ENCODE measurements at places on chromosomes 6 and 20.

DNA sequence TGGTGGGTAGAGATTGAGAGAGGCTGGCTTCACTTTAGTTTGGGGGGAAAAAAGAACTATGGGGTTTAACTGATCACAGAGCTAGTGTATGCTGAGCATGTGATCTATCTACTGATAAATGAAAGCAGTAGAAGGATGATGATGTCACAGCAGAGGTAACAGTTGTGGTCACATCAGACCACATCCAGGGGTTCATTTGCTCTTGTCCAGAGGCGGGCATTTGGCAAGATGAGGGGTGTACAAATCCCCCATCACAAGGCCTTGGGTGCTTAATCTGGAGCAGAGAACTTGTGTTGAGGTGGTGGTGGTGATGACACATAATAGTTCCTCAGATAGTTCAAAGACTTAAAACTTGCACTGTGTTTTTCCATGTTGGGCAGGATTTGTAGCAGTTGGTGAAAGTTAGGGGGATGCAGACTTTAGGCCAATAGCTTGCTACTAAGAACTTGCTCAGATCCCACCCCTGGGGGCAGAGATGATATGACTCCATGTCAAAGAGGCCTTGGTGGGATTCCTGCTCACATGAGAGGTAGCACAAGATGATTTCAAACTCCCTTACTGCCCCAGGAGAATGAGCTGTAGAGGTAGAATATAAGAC is 63.4 kb downstream of the PRDM1 start:
- DNase-seq = no peak

DNA sequence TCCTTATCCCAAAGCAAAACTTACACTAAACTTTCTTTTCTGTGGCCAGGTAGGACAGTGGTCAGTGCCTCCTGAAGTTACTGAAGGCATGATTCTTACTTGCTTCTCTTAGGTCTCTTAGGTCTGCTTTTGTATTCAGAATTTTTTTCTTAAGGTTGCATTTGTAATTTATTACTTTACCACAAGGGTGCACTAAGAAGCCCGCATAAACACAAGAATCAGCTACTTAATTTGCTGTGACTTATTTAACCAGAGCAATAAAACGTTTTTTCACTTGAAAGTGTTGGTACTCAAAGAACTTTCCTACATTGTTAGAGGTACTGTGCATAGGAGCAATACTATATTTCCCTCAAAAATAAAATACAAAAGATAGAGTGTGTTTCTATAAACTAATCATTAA is 75.4 kb upstream of the LAMA2 start:
- peak; percentile 29 for DNase-seq

- no peak for DNase-seq
These were observed 58.9 kb upstream of the LRRC1 start for GRCh38 chr6:53735896-53736295.

- peak; percentile 40 for DNase-seq
These were observed 550.5 kb upstream of the MARCKS start for GRCh38 chr6:113306552-113307145.

DNA sequence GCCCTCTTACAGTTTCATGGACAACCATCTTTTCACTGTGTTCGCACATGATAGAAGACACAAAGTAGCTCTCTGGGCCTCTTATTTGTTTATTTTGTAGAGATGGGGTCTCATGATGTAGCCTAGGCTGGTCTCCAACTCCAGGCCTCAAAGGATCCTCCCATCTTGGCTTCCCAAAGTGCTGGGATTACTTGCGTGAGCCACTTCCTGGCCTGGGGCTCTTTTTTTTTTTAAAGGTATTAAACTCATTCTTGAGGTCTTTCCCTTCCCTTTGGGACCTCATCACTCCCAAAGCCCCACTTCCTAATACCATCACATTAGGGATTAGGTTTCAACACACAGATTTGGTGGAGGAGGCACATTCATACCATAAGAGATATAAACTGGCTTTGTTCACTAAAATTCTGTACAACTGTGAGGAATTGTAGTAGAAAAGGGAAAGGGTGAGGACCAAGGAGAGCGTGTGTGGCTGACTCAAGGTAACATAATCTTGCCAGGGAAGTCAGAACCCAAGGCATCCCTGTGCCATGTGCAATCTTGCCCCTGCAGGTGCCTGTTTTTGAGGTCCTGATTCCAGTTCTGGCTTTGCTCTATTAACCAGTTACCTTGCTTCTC is 45.5 kb downstream of the EIF2S2 start:
- no peak for DNase-seq

DNA sequence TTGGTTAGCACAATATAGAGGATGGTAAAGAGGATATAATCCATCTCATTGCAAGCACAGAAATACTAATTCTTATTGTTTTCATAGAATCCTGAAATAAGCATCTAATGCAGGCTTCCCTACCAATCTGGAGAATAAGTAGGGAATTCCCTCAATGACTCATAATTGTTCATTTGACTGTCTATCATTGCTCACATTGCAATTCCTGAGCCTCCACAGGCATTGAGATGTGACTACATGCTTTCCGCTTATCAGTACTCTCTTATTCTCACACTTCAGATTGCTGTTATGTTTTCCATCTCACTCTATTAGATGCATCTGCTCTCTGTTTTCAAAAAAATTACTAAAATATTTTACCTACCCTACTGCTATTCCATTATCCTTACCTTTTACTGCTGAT is 216.2 kb upstream of the PRSS16 start:
- no peak for DNase-seq

- DNase-seq = no peak
These were observed 12.4 kb upstream of the MAK start for GRCh38 chr6:10850728-10851127.

- no peak for DNase-seq
These were observed 148.4 kb downstream of the CDH4 start for GRCh38 chr20:61400499-61400898.

- no peak for DNase-seq
These were observed 72.6 kb downstream of the INSM1 start for GRCh38 chr20:20440481-20440880.

DNA sequence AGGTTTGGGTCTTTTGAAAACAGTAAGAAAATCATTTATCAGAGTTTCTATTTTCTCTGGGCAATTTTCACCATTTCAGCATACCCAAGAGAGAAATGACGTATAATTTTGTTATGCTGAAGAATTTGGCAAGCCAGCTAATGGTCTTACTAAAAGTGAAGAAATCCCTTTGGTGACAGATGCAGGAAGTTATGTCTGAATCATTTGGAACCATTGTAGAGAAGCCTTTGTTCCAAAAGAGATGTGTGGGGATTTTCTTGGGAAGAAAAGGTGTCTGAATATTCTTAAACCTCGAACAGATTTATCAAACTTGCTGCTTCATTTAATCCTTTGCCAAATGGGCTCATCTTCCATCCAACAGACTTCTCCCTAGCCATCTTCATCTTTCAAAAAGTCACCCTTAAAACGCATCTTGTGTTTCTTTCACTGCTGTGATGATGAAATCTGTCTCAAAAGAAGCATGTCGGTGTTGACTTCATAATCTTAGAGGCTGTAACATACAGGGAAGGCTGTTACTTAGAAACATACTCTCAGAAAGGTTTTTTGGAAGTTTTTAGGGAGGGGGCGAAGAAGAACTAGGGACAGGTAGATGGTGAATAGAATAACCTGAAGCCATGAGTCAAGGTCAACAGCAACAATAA is 39.5 kb downstream of the CITED2 start:
- no peak for DNase-seq

GRCh38 chr6:162100096-162100495 is 627.5 kb downstream of the PRKN start:
- no peak for DNase-seq

GRCh38 chr6:34317172-34317477 is 68.3 kb upstream of the SMIM29 start:
- DNase-seq = no peak

- no peak for DNase-seq
These were observed 92.2 kb downstream of the CDH22 start for GRCh38 chr20:46215913-46216707.

- DNase-seq = no peak
These were observed 43.9 kb downstream of the PLCB1 start for GRCh38 chr20:8175741-8176675.

DNA sequence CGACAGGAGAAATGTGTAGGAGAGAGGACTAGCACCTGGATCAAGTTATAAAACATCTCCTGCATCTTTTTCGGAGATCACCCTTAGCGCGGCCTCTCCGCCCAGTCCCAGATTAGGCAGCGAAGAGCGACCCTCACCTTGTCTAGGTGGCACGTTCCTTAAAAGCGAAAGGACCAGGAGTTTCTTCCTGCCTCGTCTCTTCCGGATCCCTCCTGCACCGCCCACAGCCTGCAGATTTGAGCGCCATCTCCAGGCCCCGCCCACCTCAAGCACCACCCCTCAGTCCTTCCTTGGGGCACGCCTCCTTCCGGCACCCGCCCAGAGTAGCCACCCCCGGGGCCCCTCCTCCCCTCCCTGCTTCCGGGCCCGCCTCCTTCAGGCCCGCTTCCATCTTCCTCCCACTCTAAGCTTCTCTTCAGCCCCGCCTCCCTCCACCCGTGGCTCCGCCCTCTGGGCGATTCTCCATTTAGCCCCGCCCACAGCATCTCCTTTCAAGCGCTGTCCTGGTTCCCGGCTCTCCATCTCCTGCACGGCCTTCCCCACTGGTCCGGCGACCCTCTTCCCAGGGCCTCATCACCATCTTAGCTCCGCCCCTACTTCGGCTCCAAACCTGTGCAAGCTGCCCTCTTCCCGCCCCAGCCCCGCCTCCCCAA is 662 bp upstream of the RALY start:
- DNase-seq = peak; percentile 99

DNA sequence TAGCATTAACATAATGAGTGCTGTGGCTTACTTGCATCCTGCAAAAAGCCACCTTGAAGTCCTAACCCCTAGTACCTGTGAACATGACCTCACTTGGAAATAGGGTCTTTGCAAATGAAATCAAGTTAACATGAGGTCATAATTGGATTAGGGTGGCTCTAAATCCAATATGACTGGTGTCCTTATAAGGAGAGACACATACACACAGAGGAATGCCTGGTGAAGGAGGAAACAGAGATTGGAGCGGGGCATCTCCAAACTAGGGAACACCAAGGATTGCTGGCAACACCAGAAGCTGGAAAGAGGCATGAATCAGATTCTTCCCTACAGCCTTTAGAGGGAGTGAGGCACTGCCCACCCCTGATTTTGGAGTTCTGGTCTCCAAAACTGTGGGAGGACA is 17.6 kb upstream of the RPS6KA2 start:
- DNase-seq = no peak

- DNase-seq = no peak
These were observed 26.9 kb downstream of the PCNA start for GRCh38 chr20:5092765-5093339.

GRCh38 chr6:150261997-150262697 is 106.7 kb upstream of the IYD start:
- no peak for DNase-seq

- no peak for DNase-seq
These were observed 158.0 kb upstream of the SHLD1 start for GRCh38 chr20:5592165-5592564.

DNA sequence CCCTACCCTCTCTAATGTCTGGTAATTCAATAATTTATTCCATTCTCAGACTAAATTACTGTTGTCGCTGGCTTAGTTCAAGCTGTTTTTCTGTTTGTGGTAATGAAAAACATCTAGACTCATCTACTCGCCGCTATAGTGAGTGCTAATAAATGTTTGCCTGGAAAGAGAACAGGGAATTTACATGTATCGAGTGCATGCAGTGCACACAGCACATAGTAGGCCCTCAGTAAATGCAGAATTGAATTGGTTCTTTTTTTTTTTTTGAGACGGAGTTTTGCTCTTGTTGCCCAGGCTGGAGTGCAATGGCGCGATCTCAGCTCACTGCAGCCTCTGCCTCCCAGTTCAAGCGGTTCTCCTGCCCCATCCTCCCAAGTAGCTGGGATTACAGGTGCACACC is 7.7 kb upstream of the NSFL1C start:
- DNase-seq = no peak

- DNase-seq = no peak
These were observed 31.2 kb downstream of the SPDEF start for GRCh38 chr6:34524971-34525370.

- DNase-seq = peak; percentile 62
These were observed 616 bp downstream of the TUBB start for GRCh38 chr6:30720738-30721197.

DNA sequence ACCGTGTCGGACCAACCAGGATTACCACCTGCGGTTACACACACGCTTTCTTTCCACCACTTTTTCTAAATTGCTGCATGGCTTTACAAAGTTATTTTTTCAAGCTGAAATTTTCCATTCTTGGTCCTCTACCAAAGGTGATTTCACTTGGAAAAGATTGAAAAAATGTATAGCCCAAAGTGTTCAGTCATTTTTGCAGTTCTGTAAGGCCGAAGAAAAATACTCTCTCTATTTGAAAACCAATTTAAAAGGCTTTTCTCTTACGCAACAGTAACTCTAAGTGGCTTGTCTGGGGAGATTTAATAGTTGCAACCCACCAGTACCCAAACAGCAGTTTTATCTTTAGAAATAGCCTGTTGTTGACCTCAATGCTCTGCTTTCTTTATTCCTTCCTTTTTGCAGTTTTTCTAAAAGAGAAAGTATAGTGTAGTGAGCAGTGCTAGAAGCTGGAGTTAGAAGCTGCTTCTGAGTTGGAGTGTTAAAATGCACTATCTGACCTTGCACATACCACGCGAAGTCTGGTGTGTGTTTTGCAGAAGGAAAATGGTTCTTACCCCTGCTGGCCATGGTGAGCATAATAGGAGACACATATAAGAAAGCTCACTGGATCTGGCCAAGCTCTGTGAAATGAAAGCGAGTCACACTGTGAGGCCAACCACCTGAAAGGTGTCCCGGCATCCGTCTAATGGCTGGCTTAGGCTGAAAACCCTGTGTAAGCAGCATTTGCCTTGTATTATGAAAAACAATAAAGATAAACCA is 271.6 kb upstream of the PRND start:
- DNase-seq = no peak

- no peak for DNase-seq
These were observed 6.1 kb upstream of the ULBP2 start for GRCh38 chr6:149935668-149936067.

DNA sequence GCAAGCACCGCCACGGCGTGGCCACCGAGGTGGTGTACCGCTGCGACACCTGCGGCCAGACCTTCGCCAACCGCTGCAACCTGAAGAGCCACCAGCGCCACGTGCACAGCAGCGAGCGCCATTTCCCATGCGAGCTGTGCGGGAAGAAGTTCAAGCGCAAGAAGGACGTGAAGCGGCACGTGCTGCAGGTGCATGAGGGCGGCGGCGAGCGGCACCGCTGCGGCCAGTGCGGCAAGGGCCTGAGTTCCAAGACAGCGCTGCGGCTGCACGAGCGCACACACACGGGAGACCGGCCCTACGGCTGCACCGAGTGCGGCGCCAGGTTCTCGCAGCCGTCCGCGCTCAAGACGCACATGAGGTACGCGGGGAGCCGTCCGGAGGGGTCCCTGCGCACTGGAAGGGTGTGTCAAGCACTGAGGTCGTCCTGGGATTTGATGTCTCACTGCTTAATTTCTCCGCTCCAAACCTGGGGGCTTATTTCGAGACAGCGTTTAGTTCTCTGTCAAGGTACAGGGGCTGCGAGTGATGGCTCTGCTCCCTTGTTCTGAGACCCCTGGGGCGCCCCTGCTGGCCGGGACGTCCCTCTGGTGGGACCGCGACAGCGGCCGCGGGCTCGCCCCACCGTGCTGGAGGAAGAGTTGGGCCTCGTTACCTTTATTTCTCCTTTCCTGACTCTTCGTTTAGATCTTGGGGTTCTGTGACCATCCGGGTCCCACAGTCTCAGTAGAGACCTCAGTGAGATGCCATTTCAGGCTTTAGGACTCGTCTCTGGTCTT is 3.6 kb downstream of the GZF1 start:
- no peak for DNase-seq

All from pons (tissue), 1 donor.